RWPE1 (cell line): ENCODE measurements at places on chromosomes 2 and 18.

DNA sequence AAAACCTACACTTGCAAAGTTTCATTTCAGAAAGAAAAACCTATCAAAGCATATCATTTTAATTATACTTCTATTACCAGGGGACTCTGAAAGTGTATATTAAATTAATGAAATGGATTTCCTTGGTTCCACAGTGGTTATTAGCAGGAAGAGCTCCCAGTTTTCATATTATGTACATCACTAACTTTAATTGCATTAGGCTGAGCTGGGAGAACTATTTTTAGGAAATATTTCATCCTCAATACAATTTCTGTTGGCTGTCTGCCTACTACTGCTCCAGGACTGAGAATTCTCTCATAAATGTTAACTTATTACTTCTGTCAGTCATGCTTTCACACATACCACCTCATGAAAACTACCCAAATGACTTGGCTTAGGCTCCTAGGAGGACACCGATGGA is 301.4 kb downstream of the CMPK2 start:
- DNase-seq, result no peak

GRCh38 chr2:100707016-100707947 is 112.7 kb upstream of the NPAS2 start:
- DNase-seq, result peak; percentile 51

DNA sequence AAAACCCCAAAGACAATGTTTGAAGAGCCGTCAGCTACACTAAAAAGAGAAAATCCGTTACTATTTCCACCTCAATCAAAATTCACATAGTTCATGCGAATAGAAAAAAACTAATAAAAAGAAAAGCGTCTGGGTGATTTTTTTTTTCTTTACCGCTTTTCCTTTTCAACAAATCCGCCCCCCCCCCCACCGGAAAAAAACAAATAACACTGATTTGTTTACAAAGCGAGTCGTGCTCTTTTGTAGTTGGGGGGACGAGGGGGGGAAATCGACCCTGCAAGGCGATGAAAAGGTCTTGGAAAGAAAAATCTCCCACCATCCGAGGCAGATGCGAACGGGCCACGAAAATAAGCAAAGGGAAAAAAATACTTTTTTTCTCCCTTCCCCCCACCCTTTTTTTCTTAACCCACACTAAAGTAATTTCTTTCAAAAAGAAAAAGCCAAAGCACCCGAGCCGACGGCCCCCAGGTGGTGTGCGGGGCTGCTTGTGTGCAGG is 638 bp downstream of the ZNF521 start:
- DNase-seq, result no peak

GRCh38 chr2:201466050-201466675 is 14.6 kb downstream of the STRADB start:
- DNase-seq, result peak; percentile 54

DNA sequence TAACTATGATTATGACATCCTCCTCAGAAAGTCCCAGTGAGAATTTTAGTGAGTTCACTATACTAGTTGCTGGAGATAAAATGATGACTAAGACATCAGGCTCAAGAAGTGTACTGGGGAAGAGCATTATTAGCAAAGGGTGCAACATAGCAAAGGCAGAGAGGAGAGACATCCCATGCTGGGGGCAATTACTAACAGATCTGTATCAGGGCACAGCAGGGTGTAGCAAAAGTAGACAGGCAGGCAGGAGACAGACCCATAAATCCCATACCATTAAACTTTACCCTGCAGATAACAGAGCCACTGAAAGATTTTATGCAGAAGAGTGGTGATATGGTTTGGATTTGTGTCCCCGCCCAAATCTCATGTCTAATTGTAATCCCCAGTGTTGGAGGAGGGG is 161.7 kb downstream of the SP3 start:
- no peak for DNase-seq

- no peak for DNase-seq
Observed at GRCh38 chr2:200274116-200275075, 32.1 kb upstream of the SPATS2L start.

DNA sequence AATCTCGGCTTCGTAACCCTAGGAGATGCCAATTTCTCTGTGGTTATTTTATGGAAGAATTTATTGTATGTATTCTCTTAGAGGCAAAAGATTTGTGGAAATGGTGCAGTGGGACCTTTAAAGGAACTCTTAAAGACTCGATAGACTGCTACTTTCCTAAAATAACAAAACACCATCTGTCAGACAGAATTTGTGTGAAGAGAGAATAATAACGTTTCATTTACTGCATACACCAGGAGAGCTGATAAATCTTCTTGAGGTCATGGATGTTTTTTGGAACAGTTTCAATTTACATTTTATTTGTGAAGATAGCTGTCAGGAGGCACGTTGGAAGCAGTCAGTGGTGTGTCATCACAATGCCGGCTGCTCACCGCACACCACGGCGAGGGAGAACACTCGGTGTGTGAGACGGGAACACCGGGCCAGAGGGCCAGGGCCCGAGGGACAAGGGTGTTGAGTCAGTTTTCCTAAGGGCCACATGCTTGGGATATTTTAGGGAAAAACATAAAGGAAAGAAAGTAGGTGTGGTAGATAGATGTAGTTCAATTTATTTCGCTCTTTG is 1681.0 kb upstream of the DDX18 start:
- DNase-seq, result no peak

DNA sequence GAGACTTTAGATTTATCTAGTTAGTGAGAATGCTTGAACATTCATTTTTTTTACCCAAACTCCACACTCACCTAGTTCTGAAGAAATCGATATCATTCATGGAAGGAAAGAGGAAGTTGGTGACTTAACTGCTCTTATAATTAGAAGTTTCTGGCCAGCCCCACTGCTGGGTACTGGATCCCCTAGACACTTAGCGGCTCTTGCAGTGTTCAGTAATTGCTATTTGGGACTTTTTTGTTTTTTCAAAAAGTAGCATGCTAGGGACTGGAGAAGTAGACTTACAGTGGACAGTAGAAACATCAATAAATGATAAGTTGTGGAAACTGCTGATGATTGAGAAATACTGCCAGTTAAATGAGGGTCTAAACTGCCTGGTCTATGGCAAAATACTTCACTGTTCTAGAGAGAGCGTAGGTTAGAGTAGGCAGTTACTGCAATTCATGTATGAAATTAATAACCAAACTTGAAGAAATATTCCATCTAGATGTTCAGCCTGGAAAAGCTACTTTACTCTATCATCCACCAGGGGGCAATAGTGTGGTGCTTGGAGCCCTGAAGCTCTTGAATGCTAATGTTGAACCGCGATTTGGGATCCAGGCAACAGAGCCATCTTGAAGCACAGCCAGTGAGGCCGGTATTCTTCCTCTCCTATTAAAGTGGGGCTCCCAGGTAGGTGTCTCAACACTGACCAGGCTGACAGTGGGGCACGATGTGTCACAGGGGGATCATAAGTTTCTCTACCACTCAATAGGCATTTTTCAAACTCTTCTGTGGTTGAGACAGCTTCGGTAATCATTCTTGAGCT is 146.1 kb upstream of the SESTD1 start:
- peak; percentile 36 for DNase-seq

DNA sequence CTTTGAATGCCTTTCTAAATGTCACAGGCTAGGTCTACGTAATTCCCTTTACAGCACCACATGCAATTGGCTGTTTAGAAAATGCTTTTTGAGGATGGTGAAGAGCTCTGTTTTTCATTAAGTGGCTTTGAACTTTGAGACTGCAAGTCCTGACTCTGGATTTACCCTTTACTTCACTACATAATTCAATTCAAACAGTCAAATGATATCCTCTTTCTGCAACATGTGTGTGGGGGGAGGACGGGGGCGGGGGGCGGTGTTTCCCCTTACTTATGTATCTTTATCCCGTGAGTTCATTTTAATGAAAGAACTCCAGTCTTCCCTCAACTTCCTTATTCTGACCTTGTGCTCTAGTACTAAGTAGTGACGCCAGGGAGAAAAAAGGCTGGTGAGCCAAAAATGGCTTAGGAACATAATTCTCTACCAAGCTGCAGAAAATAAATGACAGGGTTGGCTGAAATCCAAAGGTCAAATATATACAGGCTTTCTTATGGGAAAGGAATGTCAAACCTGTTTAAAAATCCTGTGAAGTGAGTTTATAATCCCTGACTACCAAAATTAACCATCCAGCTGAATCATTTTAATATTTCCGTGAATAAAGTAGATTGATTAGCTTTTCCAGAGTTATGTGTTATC is 119.6 kb downstream of the SLC8A1 start:
- DNase-seq, result peak; percentile 51

GRCh38 chr2:128635361-128635900 is 316.8 kb upstream of the HS6ST1 start:
- no peak for DNase-seq

DNA sequence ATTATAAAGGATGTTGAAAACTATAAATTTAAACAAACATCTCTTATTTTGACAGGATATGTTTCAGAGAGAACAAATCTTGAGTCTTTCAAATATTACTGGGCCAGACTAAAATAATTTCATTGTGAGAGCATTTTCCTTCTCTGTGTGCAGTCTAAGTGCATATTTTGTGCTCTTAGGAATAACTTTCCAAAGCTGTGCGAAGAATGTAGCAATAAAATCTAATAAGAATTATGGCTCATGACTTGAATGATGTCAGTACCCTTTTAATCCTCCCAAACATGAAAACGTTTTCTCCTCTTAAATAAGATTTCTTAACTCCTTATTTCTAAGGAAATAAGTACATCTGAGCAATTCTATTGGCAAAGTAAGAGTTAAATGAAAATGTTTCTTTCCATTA is 76.2 kb upstream of the EFEMP1 start:
- no peak for DNase-seq

DNA sequence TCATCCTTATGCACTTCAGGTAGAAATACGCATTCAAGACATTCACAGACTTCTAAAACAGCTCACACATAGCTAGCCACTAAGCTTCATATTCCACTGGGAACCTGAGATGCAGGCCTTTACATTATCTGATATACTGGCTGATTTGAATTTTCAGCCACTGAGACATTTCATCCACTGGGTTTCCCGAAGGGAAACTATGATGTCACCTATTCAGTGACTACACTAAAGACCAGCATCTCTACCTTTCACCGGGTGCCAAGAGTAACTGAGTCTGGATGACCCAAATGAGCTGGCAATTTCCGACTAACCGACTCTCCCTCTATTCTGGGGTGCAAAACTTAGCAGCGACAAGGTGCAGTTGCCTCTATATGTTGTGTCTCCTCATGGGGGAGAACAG is 31.8 kb upstream of the SP140L start:
- no peak for DNase-seq
